ENCODE measurements at places on chromosomes 2 and 18.

DNA sequence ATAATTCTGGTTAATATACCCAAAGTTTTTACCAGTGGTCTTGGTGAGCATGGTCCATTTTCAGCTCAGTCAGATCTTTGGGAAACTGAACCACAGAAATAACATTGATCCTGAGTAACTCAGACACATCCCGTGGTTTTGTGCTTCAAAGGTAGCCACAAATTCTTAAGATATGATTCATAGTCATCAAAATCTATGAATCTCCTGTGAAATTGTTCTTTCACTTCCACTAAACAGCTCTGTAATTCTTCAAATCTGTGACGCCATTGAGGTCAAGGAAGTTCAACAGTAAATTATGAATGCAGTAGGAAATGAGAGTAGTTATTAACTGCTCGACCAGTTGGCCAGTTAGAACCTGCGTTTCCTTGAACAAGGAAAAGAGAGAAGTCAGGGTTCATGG lies 147.3 kb downstream of the IRS1 start:
- no peak for DNase-seq

GRCh38 chr18:55634545-55634944 lies 46.6 kb upstream of the TCF4 start:
- DNase-seq, result no peak

DNA sequence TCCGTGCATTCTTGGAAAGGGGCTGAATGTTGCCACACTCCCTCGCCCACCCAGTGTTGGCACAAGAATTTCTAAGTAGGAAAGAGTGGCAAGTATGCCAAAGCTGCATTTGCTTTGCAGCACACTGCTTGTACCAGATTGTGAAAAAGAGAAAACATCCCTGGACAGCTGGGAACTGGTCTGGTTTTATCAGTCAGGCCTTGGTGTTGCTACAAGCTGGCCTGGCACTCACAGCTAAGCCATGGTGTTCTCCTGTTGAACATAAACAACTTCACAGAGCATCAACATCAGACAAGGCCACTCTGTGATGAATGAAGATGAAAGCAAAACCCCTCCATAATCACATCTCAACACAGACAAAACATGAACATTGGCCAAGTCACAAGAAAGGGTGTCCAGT lies 4.2 kb upstream of the TRABD2A start:
- no peak for DNase-seq

DNA sequence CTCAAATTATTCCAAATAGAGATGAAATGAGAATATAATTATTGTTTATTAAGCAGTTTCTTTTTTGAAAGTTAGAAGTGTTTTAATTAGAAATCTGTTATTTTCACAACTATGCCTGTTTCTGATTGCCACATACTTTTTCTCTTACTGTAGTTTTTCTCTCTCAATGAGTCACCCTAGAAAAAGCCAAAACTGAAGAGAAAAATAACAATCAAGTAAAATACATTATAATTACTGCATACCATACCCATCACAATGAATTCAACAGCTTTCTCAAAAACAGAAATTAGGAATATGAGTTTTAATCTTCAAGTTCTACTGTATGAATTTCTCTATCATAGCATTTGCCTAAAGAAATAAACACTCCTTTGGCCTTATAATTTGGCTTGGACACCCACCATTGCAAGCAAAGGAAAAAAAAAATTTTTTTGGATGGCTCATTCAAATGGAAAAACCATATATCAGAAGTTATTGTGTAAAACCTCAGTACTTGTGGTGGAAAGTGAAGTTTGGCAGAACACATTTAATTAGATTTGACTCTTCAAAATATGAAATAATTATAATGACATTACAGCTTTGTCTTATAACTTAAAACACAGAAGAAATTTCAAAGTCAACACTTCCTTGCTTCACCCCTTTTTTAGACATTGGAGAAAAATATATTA lies 138.5 kb downstream of the DYM start:
- DNase-seq, result no peak

DNA sequence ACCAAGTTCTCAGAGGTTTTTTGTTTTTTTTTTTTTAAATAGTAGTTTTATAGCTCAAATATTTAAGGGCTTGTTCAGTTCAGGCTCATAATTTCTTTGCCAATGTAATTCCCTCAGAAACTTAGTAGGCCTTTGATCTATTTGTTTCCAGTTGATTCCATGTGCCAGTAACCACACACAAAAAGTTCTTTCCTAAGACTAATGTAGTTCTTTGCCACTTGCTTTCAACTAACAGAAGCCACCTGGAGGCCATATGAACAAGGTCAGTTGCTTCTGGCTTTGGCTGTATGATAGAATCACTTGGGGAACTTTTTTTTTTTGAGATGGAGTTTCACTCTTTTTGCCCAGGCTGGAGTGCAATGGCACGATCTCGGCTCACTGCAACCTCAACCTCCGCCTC lies 100.7 kb downstream of the DTNB start:
- no peak for DNase-seq

DNA sequence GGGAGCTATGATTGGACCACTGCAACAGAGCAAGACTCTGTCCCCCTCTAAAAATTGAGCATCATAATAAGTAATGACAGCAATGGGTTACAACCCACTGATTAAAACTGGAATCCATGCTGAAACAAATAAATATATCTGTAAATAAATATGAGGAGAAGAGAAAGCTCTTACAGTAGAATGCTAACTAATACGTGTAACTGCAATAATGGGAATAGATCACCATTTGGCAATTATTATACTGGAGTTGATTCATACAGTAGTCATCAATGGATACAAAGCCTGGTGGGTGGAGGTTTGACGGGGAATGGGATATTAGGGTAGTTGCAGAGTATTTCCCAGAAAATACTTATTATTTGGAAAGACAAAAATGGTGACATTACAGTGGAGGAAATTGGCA lies 6.1 kb upstream of the INO80B start:
- no peak for DNase-seq

- no peak for DNase-seq
These were observed 167.4 kb downstream of the CAPN13 start for GRCh38 chr2:30639836-30640235.

DNA sequence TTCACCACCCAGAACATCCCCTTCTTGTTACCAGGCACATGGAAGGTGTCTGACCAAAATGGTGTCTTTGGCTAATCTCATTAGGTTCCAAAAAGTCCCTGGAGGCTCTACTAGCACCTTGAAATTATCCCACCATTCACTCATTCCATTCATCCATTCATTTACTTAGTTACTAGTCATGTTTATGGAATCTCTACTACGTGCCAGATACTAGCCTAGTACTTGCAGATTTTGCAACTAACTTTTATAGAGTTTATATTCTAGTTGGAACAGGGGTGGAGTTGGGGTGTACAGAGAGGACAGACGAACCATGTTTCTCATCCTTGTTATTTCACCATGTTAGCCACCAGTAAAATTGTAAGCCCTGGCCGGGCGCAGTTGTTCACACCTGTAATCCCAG lies 4.0 kb upstream of the NOP58 start:
- no peak for DNase-seq
